Activated naive CD4-positive, alpha-beta T cell treated with Interleukin-2 at 50 U/mL for 16 hours (primary cell): ENCODE measurements at places on chromosomes 6 and 20.

DNA sequence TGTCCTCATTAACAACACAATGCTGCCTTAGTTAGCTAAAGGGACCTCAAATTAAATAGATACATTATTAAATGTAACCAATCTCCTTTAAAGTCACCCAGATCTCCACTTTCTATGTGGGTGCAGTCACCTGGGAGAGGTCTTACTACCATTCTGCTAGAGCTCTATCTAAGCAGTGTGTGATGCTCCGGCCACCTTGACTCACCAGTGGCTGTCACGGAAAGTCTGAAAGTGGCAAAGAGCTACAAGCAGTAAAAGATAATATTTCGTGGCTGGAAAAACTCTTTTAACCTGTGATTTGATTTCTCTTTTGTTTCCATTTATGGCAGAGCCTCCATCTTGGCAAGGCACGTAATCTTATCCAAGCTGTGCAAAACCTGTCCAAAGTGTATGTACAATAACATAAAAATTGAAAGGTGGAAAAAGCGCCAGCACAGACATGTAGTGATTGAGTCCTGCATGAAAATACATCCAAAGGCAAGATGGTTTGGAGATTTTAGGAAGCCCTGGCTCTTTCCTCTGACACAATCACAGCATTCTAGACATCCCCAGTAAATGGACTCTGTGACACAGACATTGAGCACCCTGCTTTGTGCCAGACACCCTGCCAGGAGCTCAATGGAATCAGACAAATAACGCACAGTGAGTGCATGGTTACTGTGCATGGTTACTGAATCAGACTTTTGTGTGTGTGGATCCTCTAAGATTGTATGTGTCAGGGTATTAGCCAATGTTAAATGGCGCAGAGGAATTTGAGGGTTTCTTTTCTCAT is 116.6 kb downstream of the ADAT2 start:
- DNase-seq, result no peak

GRCh38 chr6:101080597-101080996 is 199.5 kb upstream of the ASCC3 start:
- no peak for DNase-seq

DNA sequence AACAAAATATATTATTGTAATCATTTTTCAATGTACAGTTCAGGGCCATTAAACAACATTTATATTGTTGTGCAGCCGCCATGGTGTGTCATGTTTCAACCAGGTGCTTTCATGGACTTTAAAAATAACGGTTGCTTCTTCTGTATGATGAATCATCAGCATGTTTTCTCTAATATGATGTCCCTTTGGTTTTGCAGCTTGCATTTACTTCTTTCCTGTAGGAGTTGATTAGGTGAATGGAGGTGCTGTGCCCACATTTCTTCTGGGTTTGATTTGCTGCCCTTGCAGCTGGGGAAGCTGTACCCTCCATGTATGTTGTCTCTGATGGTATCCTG is 54.9 kb upstream of the TULP4 start:
- no peak for DNase-seq

- no peak for DNase-seq
Observed at GRCh38 chr6:36915599-36915998, 29.8 kb downstream of the C6orf89 start.

DNA sequence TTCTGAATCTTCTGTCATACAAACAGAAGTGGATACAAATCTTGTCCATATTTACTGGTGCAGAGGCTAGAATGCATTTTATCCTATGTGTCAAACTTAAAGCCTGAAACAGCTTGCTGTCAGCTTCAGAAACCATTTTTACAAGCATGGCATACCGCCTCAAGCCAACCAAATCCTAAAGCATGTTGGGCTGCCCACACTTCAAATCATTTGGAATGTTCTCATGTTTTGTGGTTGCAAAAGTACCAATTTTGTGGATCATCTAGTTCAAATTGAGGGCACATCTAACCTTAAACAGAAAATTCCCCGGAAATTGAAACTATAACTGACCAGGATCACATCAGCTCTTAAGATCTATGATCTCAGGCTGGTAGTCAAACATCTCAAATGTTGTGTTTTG is 3.2 kb downstream of the GPR63 start:
- no peak for DNase-seq

- DNase-seq, result no peak
Observed at GRCh38 chr20:833121-833449, 430 bp upstream of the FAM110A start.

GRCh38 chr6:117504478-117505144 is 22.1 kb downstream of the DCBLD1 start:
- DNase-seq, result no peak

DNA sequence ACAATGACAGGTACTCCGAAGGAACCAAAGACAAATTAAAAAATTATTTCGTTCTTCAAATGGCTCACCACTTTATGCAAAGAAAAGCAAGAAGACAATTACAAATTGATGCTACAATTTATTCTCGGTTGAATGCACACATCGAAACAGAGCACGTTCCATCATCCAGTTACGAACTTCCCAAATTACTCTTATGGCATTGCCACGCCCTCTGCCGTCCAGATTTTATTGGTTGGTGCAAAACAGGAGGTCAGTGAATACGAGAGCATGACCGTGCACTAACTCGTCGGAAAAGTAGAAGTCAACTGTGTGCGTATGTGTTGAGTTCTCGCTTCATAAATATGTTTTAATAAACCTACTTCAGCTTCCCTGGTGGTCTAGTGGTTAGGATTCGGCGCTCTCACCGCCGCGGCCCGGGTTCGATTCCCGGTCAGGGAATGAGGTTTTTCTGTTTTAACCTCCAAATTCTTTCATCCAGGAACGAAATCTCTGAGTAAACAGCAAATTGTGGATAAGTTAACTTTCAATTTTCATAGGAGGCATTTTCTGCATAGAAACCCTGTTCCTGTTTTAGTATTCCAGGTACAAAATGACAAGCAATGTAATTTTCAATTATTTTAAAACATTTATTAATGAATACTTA is 23.2 kb downstream of the ZNF311 start:
- DNase-seq, result peak; percentile 72

DNA sequence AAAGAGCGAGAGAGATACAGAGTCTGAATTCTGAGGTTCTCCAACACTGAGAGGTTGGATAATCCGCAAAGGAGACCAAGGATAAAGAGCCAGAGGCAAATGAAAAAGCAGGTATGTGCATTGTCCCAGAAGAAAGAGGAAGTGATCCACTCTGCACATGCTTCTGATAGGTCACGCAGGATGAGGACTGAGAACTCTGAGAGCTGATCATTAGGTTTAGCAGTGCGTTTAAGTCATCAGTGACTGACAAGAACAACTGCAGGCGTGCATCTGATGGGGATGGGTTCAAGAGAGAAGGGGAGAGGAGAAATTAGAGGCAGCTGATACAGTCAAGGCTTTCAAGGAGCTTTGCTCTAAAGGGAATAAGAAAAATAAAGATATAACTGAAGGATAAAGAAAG is 301.2 kb upstream of the SGK1 start:
- DNase-seq, result no peak

DNA sequence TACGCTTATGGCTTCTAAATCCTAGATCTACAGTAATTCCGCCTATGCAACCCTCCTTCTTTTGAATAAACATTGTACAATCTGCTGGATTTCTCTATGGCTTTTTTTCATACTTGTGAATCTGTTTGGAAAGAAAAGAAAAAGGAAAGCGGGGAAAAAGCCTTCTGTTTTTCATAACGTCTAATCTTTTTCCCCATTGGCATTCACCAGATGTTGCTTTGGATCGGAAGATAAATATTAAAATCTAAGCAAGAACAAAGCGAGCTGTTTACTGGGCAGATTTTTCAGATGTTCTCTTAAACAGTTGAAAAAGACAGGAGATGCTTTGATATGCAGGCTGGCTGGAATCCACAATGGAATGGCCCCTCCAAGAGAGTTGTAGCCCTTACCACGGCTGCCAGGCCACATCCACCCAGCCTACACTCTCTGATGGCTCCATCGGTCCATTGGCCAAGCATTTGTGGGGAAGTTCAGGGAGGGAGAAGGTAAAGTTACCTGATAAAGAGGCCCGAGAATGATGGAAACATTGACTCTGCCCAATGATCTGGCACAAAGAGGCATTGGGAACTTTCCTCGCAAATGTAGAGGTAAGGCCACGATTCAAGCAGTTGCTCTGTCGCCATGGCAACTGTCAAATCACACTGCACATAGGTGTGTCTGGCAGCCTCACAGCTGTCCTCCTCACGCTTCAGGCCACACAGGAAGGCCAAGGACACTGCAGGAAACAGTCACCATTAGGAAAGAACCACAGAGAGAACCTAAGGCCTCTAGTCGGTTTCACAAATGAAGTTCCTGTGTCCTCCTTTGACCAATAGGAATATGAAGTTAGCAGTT is 70.3 kb downstream of the PKHD1 start:
- DNase-seq, result no peak

DNA sequence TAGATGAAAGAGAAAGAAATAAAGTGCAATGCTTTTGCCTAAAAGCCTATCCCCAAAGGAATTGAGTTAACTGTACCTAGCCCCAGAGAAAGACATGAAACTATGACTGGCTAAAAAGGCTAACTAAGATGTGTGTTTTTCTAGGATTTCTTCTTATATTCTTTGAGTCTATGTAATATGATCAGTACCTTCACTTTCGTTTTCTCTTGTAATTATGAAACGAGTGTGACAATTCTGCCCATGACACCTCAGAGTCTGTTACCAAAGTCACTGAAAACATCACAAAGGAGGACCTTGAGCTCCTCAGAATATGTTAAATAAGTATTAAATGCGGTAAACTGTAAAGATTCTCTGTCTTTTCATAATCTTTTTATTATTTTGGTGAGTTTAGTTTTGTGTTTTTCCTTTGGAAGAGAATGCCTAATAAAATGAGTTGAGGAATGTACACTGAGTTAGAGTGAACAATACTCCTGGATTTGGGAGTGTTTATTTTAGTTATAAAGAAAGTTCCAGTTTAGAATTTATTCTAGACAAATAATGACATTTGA is 141.3 kb downstream of the FUT9 start:
- no peak for DNase-seq

GRCh38 chr6:160256445-160256844 is 2.2 kb downstream of the SLC22A2 start:
- DNase-seq, result no peak

- no peak for DNase-seq
Observed at GRCh38 chr6:130425537-130425936, 59.7 kb downstream of the TMEM200A start.

GRCh38 chr20:19256906-19257595 is 44.6 kb downstream of the SLC24A3 start:
- no peak for DNase-seq

GRCh38 chr6:106693418-106693817 is 64.0 kb downstream of the QRSL1 start:
- no peak for DNase-seq

- no peak for DNase-seq
Observed at GRCh38 chr6:14312587-14312986, 195.0 kb downstream of the CD83 start.

- no peak for DNase-seq
Observed at GRCh38 chr6:135575629-135576028, 78.1 kb upstream of the AHI1 start.

DNA sequence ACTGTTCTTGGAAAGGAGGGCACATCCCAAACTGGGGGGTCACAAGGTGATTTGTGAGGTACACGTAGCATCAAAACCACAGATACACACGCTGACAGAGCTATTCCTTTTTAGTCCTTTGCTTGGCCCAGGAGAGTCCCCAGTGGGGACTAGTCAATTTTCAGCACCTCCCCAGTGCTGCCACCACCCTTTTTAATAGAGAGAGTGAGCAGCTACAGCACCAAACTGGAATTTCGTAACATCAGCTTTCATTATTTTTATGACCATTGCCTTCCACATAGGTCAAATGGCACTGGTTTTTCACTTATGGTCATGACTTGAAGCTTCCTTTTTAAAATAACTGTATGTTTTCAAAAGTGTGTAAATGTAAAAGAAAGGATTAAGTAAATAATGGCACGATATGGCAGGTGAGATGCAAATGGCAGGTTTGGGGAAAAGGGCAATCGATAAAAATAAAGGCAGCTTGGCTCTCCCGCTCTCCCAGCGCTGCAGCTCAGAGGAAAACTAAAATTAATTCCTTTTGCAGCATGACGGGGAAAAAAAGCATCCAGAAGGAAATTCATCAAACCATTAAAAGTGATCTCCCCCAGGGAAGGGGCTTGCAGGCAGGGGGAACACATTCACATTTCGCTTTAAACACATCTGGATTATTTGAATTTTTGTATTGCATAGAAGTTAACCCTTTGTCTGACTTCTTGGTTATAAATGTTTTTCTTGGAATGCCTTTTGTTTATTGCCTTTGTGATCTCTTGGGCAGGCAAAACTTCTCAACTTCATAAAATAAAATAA is 95.2 kb downstream of the ANKRD60 start:
- DNase-seq, result no peak

DNA sequence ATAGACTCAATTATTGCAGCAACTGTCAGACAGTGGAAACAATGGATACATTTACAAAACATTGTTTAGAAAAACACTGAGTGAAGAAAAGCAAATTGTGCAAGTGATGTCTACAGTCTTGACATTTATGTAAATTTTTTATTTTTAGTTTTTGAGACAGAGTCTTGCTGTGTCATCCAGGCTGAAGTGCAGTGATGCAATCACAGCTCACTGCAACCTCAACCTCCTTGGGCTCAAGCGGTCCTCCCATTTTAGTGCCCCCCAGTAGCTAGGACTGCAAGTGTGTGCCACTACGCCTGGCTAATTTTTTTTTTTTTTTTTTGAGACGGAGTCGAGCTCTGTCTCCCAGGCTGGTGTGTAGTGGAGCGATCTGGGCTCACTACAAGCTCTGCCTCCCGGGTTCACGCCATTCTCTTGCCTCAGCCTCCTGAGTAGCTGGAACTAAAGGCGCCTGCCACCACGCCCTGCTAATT is 9.7 kb downstream of the CNBD2 start:
- no peak for DNase-seq

DNA sequence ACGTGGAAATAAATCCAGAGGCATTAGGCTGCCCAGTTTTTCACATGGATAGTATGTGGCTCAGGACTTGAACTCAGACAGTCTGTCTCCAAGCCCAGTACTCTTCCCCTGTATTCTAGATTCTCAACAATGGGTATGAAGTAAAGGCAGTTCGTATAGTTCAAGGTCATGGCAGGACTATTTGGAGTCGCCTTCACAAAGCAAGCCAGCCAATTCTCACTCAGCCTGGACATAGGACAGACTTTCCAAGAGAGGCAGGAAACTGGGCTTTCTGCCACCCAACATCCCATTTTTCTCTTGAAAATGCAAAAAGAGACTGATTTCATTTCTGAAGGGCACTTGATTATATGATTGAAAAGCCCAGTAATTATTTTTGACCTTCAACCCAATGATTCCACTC is 111.0 kb downstream of the EDN1 start:
- DNase-seq, result no peak

GRCh38 chr6:3250231-3250675 is 8.5 kb upstream of the PSMG4 start:
- DNase-seq, result no peak

- DNase-seq, result no peak
Observed at GRCh38 chr6:2982426-2983117, 11.2 kb upstream of the SERPINB6 start.

GRCh38 chr6:125259354-125259736 is 42.4 kb downstream of the HDDC2 start:
- DNase-seq, result no peak

- DNase-seq, result no peak
Observed at GRCh38 chr6:7644417-7644816, 54.4 kb downstream of the SNRNP48 start.
